Aortic smooth muscle cell (primary cell): ENCODE measurements at places on chromosomes 7 and 10. TPM values are rescaled to one million over a fixed set of nuclear protein-coding genes. Genes with fewer than 3 reads are reported as not detected.

CALCR gene
- not detected in 2 replicates for total RNA-seq

SAMD9L gene
- 20.5 and 23.3 TPM in 2 replicates for total RNA-seq

SSC4D gene
- 0.53 and 0.56 TPM in 2 replicates for total RNA-seq

RABGEF1 gene
- 42.2 and 59.3 TPM in 2 replicates for total RNA-seq

UCMA gene
- not detected in 2 replicates for total RNA-seq

CRTAC1 gene
- not detected in 2 replicates for total RNA-seq

SORCS1 gene
- under 0.01 TPM in 1 of 2 replicates, not detected in the other for total RNA-seq

ERVW-1 gene
- not detected in 2 replicates for total RNA-seq

TMEM270 gene
- not detected in 2 replicates for total RNA-seq

HOXA4 gene
- total RNA-seq: 0.12 and 0.13 TPM in 2 replicates

KCND2 gene
- total RNA-seq: 0.13 and 0.31 TPM in 2 replicates

RBM33 gene
- total RNA-seq: 26.2 and 41.7 TPM in 2 replicates

POLR2J2 gene
- total RNA-seq: 4.7 and 5.9 TPM in 2 replicates

SUN1 gene
- total RNA-seq: 140 and 204 TPM in 2 replicates

SLC18A2 gene
- not detected in 2 replicates for total RNA-seq

CDC14C gene
- not detected in 2 replicates for total RNA-seq

RAB19 gene
- not detected in 2 replicates for total RNA-seq

CLDN3 gene
- total RNA-seq: not detected in 2 replicates

TRIM73 gene
- 0.13 and 0.31 TPM in 2 replicates for total RNA-seq

PUS7 gene
- total RNA-seq: 10.6 and 14.9 TPM in 2 replicates

ACSM6 gene
- not detected in 2 replicates for total RNA-seq

CNPY1 gene
- not detected in 2 replicates for total RNA-seq
